Stimulated activated CD4-positive, alpha-beta T cell treated with anti-CD3 and anti-CD28 coated beads, Interleukin-4, amount 100 ng/mL, for 48 hours (primary cell): ENCODE measurements at places on chromosomes 3 and 15.

GRCh38 chr3:104717828-104718196, 648.9 kb upstream of the ALCAM start:
- no peak for DNase-seq

DNA sequence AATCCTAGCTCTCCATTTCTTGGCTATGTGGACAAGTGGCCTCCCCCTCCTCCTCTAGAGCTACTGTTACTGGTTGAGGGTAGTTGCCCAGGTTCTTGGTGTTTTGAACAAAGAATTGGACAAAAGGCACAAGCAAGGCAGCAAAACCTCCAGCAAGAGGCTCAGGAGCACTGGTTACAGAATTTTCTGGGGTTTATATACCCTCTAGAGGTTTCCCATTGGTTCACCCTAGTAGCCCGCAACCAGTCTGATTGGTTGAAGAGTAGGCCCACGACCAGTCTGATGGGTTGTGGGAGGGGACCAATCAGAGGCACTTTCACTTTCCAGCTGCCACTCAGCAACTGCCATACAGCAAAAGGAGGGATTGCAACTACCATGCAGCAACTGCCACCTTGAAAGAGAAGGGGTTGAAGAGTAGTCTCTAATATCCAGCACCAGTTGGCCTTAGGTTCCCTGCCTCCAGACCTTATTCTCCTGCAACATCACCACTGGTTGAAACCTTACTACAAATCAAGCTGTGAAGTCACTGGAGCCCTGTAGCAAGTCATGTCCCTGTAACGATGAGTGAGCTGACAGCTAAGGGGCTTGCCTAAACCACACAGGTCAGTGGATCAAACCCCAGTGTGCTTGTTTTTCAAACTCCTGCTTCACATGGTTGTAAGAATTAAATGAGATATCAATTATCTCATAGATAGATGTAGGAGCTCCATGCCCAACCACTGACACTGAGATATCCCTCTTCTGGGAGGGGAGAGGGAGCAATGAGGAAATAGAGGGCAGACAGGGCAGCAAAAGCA, 2.9 kb upstream of the C15orf39 start:
- DNase-seq: no peak

- DNase-seq: no peak
These were observed 344.4 kb downstream of the CADM2 start for GRCh38 chr3:85303156-85303555.

DNA sequence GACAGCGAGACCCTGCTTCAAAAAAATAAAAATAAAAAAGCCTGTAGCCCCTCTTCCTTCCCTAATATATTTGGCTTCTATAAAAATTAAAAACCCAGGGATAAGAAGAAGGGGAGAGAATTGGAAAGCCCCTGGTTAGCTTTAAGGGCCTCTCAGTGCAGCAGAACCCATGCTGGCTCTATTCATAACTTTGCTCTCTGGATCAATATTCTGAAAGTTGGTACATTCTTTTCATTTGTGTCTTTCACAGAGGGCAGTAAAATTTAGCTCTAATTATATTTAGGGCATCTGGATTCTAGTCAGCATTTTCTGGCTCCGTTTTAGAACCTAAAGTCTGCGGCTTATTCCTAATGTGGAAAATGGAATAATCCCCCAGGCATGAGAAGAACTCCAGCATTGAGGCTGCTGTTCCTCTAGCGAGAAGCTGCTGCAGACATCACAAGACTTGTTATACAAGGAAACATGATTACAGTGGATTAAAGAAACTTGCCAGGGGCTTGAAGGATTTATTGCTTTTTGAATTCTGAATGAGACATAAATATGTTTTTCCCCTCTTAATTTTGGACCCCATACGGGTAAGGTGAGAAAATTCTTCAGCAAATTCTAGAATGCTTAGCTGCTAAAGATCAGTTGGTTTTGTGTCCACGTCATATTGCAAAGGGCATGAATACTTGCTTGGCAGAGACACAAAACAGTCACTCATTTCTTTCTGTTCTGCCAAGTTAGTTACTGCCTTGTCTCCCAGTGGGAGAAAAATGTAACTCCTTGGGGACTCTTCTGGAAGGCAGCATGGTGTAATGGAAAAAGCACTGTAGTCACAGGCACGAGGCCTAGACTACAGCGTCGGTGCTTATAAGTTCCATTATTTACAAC, 177.7 kb downstream of the VGLL4 start:
- no peak for DNase-seq

GRCh38 chr3:66693461-66694031, 192.7 kb upstream of the LRIG1 start:
- no peak for DNase-seq

GRCh38 chr15:43880406-43881194, 53.8 kb downstream of the WDR76 start:
- no peak for DNase-seq

- peak; percentile 36 for DNase-seq
These were observed at the start of gene PPM1L for GRCh38 chr3:160755776-160756304. Gene PPM1L (plus strand): TSS chr3:160756231.

GRCh38 chr3:49135499-49135898, 2.6 kb upstream of the LAMB2 start:
- no peak for DNase-seq

- no peak for DNase-seq
These were observed 57.5 kb upstream of the TRA2B start for GRCh38 chr3:185995352-185995751.

DNA sequence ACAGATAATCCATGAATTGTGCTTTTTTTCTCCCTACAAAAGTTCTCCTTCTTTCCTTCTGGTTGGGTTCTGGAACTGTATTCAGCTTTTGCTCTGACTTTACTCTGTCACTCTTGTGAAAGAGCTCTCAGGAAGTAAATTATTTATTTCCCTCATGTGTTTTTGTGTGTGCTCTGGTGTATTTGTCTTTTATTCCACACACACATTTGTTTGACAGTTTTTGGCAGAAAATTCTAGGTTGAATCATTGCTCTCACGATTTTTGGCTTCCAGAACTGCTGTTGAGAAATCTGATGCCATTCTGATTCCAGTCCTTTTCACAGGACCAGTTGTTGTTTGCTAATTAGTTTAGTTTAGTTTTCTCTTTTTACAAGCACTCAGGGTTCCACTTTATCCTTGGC, 172.8 kb downstream of the PLCH1 start:
- DNase-seq: no peak

GRCh38 chr3:63500196-63500595, 152.3 kb upstream of the SNTN start:
- no peak for DNase-seq

DNA sequence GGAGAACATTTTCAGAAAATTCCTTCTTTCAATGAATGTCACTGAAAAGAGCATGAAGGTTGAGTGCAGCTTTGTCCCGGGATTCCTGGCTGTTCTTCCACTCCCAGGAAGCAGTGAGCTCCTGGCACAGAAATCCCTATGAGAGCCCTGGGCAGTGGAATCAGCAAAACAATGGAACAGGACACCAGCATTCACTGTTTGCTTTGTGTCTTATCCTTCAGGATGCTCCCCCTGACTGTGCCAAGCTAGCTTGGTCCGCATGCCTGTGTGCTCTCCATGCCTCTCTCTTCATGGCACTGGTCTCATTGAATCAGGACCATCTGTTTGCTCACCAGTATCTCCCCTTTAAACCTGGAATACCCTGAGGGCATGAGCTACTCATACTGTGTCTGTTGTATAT, 102.0 kb upstream of the GADL1 start:
- no peak for DNase-seq

DNA sequence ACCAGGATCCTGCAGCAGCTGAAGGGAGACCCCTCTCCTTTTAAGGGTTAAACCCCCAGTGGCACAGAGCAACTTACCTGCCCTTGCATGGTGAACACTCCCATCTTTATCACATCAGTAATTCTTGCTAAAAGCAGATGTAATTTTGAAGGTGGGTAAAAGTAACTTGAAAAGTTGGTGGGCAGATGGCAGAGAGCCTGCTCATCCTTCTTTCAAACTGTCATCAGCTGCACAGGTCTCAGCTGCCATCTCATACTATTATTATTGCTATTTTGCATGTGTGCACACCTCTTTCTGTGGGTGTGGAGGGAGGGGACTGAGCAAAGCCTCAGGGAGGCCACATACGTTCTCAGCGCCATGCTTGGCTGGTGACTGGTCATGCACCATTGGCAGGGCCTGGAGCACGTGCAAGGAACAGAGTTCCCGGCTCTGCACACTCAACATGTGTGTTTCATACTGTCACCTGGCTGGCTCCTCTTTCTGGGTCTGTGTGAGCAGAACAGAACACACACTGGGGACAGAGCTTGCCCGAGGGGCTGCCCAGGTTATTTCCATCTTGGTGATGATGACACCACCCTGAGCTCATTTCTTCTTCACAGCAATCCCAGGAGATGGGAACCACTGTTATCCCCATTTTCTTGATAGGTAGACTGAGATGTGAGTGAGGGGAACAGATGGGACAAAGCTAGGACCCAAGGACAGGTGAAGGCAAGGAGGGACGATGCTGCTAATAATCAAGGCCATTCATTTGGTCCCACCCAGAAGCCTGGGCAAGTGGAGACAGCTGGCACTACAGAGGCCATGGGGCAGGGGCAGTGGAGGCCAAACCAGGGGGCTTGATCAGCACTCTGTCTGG, 95.8 kb upstream of the KLF13 start:
- DNase-seq: no peak

GRCh38 chr15:41669701-41670100, 9.5 kb downstream of the MGA start:
- no peak for DNase-seq

GRCh38 chr3:107986505-107986904, 104.3 kb downstream of the CD47 start:
- no peak for DNase-seq

GRCh38 chr15:80072285-80072994, 13.0 kb downstream of the ZFAND6 start:
- DNase-seq: no peak

DNA sequence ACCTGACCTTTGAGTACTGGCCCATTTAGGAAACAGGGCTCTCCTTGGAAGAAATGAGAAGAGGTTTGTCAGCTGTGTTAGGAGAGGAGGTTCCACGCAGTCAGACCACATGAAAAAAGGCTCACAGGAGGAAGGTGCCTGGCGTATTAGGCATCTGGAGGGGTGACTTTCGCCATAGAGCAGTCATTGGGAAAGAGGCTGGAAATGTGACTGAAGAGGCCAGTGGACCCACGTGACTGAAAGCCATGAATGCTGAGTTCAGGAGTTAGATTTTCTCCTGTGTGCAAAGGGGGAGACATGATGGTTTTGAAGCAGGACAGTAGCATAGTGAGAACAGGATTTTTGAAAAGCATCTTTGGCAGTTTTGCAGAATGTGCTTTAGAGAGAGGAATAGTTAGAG, 29.7 kb upstream of the RNF7 start:
- no peak for DNase-seq

GRCh38 chr3:185400866-185401265, 37.9 kb downstream of the MAP3K13 start:
- no peak for DNase-seq

- no peak for DNase-seq
These were observed 34.0 kb downstream of the FGD5 start for GRCh38 chr3:14852717-14853116.

DNA sequence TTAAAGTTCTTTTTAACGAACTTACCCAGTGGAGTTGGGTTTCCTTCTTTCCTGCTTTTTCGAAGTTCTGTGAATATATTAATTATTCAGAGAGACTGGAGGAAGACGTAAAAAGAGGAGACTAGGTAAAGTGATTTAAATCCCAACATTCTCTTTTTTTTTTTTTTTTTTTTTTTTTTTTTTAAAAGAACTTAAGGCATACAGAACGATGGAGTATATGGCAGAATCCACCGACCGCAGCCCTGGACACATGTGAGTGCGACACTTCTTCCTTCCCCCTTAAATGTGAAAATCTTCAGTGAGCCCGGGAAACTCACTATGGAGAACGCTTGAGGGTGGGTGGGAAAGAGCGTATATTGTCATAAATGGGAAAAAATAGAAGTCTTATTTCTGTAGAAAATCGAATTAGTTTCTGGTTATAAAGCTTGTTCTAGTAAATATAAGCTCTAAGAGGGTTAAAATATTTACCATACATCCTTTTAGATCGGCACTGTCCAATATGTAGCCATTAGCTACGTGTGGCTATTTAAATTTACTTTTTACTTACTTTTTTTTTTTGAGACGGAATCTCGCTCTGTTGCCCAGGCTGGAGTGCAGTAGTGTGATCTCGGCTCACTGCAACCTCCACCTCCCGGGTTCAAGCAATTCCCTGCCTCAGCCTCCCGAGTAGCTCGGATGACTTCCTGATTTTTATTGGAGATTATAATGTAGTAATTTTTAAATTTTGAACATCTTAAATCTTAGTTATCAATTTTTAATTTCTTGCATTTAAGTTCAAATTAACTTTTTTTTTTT, 892 bp downstream of the NMD3 start:
- no peak for DNase-seq

DNA sequence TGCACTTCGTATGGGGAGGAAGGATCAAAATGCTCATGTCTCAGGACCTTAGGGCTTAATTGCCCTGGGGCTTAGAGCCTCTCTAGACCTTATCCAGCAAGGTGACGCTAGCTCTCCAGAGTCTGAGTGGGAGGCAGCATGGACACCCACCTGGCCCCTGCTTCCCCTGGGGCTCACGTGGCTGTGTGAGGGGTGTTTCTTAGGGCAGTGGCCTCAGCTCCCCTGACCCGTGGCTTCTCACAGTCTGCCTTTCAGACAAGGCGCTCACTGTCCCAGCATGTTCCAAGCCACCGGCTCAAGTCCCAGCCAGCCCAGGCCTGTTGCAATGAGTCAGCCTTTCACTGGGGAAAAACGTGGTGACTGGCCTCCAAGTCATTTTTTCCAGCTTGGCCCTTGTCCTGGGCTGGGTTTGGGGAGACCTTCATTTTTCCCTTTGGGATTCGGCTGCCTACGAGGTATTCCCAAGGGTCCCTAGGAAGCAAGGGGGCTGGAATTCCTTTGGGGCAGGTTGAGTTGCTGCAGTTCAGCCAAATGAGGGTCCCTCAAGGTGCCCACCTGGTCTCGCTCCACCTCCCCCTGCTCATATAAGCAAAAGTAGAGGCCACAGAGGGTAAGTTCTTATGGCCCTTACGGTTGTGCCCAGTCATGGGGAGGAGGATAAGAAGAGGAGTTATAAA, 15.7 kb downstream of the BHLHE40 start:
- DNase-seq: no peak

GRCh38 chr15:69861331-69862171, 236.2 kb downstream of the TLE3 start:
- no peak for DNase-seq

GRCh38 chr3:14810070-14810791, 8.5 kb upstream of the FGD5 start:
- no peak for DNase-seq

DNA sequence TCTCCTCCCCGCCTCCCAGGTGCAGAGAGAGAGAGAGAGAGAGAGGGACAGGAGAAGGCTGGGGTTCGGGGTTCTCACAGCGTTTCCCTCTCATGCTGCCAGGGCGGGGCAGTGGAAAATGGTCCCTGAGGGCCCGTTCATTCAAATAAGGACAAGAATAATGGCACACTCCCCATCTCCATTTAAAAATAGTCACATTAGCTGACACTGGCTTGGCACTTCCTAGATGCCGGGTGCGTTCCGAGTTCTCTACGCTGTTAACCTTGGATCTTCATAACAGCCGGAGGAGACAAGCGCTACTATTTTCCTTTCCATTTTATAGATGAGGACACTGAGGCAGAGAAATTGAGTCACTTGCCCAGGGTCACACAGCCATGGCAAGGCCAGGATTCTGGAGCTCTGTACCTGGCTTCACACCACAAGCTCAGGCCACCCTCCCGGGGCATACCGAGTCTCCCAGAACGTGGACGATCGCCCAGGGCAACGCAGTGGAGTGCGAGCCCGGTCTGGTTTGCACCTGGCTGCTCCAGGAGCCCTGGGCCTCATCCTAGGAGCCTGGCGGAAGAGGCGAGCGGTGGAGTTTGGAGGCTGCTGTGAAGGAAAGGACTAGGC, 608 bp upstream of the SLC6A6 start:
- DNase-seq: no peak
